ENCODE measurements at places on chromosomes 7 and 10.

GRCh38 chr7:37433166-37433565, 15.5 kb downstream of the ELMO1 start:
- DNase-seq = no peak

DNA sequence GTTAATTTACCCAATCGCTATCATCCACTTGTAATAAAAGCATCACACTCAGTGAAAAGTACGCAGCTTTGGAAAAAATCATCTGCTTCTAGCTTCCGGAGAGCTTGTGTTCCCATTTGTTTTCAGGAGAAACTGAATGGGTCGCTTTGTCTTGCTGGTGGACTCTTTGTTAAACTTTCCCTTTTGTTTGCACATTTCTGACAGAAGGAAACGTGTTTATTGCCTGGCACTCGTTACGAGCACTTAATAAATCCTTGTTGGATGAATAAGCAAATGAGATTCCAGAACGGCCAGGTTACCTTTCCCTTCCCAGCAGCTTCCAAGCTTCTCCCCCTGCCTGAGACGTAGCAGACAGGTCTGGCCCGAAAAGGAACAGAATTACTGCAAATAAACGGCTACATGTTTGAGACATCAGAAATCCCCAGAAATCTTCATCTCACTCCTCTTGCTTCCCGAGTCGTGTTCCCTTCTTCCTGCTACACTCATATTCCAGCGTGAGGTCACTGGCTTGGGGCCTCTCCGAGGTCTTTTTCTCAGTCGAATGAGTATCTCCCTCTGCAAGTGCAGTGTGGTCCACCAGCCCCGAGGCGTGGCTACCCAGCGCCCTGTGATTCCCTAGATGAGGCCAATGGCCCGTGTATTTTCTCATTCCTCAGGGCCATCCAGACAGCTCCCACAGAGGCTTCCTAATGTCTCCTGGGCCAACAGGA, 167.2 kb downstream of the FRMD4A start:
- no peak for DNase-seq

GRCh38 chr7:66377045-66377444, 171.9 kb downstream of the TPST1 start:
- DNase-seq = no peak

DNA sequence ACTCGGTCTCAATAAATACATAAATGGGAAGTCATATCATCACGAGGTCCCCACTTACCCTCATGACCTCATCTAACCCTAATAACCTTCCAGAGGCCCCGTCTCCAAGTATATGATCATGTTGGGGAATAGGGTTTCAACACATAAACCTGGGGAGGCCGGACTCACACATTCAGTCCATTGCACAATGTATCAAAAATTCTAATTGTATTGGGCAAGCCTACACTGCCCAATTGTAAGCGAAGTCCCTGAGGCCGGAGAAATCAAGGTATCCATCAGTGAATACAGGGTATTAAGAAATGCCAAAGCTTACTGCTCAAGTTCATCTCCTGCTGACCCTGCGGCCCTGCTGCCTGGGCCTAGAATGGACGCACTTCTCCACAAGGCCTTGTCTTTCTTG, 69.6 kb downstream of the PARP12 start:
- DNase-seq = no peak

DNA sequence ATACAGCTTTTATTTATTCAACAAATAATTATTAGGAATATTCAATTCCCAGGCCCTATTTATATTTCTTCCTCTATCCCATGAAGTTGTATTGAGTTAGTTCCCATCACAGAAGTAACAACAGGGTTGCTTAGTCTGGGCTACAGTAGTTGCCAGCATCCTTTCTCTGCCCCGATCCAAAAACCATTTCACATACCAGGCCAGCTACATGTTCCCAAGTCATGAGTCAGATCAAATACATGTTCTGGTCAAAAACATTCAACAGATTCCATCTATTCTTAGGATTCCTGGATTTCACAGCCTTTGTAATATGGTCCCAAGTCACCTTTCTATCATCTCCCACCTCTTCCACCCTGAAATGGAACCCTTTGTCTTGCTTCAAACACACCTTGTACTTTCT, 91.6 kb downstream of the RAB11FIP2 start:
- no peak for DNase-seq

DNA sequence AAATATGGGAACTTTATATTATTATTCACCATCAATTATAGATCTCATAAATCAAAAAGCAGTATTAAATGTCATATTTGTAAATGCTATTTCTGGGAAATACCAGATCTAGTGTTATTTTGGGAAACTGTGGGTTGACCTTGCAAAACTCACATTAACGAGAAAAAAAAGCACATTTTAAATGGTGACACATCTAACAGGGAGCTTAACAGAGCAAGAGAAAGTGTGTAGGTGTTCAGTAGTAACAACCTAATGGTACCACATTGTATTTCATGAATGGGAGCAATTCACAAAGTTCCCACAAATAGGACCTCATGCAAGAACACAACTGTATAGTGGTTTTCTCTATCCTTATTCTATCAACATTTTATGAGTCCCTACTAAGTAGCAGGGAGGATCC, 26.2 kb upstream of the HDAC9 start:
- DNase-seq = no peak

GRCh38 chr7:16978358-16979244, 96.8 kb upstream of the AGR3 start:
- no peak for DNase-seq

DNA sequence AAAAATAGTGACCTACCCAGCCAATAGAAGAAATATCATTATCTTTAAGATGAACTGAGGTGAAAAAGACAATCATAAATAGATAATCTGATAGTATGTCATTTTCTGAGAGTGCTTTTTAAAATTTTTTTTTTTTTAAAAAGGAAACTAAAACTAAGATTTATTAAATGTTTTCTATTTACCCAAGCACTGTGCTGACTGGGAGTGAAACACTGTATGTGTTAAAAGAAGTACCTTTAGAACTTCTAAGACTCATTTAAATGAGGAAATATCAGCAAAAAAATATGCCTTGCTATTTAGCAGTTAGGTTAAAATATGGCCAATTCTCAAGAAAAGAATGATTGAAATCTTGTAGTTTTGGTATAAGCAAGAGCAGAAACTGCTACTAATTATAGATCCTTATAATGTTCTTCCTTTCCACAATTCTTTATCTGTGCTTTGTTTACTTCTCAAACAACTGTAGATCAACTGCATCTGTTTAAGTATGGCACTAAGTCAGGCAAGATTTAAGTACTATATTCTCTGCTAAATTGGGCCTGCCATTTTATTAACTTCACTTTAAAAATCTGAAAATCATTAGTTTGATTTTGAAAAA, 39.5 kb upstream of the WNT2 start:
- DNase-seq = no peak

- peak; percentile 30 for DNase-seq
These were observed 438.9 kb downstream of the RPS24 start for GRCh38 chr10:78472551-78472890.

- no peak for DNase-seq
These were observed 1.5 kb downstream of the GSDME start for GRCh38 chr7:24755541-24756407.

DNA sequence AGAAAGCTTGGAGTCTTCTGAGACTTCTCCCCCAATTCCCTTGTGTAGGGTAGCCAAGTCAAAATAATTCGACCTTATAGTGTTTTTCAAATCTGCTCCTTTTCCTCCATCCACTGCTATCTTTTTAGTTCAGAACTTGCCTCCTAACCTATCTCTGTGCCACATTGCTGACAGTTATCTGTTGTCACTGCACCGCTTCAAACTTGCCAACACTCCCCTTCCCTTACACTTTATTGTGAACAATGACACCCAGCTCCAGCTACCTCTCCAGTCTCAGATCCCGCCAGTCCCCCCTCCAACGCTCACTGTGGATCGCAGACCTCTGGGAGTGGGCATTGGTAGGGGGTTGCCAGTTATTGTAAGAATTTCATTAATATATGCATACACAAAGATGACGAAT, 16.3 kb upstream of the HPS1 start:
- DNase-seq = no peak

DNA sequence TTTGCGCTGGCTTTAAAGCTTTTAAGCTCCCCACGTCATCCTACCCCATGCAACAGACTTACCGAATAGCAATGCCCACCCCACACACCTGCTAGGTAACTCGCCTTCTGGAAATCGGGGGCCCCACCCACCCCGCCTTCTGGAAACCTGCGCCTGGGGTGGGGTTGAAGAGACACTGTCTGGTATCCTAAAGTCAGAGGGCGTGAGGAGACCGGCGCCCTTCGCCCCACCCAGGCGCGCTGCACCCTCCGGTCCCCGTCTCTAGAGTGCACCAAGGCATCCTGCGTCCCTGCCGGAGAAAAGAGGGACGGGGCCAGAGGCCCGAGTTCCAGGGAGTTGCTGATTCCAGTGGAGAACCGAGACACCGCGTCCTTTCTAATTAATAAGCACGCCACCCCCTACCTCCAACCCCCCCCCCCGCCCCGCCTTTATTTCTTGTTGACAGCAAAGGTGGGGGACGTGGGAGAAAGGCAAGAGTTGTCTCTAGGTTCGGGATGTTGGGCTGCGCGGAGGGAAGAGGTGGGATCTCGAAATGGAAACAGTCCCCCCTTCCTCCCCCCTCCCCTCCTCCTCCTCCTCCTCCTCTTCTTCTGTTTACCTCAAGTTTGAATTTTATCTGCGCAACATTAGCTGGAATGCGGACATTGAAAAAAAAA, 220.9 kb upstream of the MKLN1 start:
- no peak for DNase-seq

GRCh38 chr7:84339306-84339705, 144.7 kb upstream of the SEMA3A start:
- DNase-seq = no peak

DNA sequence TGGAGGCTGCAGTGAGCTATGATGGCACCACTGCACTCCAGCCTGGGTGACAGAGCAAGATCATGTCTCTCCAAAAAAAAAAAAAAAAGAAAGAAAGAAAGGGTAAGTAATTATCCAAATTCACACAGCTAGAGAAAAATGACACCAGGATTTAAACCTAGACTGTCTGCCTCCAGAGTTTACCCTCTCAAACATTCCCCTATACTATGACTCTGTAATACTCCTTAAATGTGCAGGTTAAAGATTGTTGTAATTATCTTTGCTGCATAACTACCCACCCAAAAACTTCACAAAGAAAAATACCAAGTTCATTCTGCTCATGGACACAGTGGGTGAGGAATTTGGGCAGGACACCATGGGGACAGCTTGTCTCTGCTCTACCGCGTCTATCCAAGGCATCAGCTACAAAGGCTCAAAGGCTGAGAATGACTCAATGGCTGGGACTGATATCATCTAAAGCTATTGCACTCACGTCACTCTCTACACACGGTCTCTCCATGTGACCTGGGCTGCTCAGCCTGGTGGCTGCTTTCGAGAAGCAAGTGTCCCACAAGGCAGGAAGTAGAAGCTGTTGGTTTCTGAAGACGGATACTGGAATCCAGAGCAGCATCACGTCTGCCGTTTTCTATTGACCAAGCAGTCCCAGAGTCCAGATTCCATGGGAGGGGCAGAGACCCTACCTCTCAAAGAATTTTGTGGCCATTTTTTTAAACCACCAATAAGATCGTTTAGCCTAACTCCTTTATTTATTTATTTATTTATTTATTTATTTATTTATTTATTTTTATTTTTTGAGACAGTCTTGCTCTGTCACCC, 185.7 kb upstream of the AUTS2 start:
- no peak for DNase-seq

GRCh38 chr10:42753507-42754154, 29.0 kb upstream of the BMS1 start:
- no peak for DNase-seq

DNA sequence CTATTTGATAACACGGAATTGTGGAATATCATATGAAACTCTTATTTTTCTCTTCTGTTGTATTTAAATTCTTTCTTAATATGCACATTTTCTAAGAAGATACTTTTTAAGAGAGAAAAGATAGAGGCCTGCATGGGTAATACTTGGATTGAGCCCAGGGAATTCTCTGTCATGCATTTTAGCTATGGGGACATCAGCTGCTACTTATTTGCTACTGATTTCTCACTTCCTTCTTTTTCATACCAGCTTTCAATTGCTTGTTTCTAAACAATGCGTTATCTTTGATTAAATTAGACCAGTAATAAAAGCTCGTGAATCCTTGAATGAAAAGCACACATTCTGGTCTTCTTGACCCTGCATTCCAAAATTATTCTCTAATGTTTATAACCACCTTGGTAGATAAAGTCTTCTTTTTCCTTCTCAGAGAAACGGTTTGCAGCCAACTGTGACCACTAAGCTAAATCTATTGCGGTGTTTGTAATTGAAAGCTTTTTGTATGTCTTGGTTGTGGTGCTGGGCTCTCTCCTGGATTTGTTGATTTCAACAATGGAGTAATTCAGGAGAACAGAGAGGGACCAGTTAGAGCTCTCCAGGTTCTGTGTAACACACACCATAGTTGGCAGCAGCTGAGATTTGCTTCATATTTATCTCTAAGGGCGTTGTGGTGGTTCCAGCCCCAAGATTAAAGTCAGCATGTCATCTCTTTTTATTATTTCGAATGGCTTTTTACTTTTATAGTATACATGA, 139.3 kb downstream of the PPP1R9A start:
- peak; percentile 20 for DNase-seq

GRCh38 chr10:131162211-131162610, 149.3 kb downstream of the TCERG1L start:
- no peak for DNase-seq
